A549 treated with CORT108297 at 1 μM for 4 hours (cell line): ENCODE measurements at places on chromosomes 4 and X. TPM values are rescaled to one million over a fixed set of nuclear protein-coding genes. Genes with fewer than 3 reads are reported as not detected.

The HS3ST1 gene
- total RNA-seq = 0.27 to 0.54 TPM (median 0.39 TPM) in 5 replicates

The MEPE gene
- total RNA-seq = not detected in 5 replicates

The FAM149A gene
- total RNA-seq = 1.4 to 1.8 TPM (median 1.7 TPM) in 5 replicates

The SPOCK3 gene
- total RNA-seq = 0.13 to 0.25 TPM (median 0.16 TPM) in 5 replicates

The FATE1 gene
- not detected in 5 replicates for total RNA-seq

The PCDH11X gene
- total RNA-seq = 0.02 TPM in 1 of 5 replicates, not detected in the others

The ARAF gene
- total RNA-seq = 45.2 to 58.2 TPM (median 55.5 TPM) in 5 replicates

The CT45A5 gene
- total RNA-seq = 0.08 to 0.42 TPM in 2 of 5 replicates, not detected in the others

The CFAP47 gene
- total RNA-seq = not detected in 5 replicates

The MAGEA2 gene
- total RNA-seq = 0.08 to 0.13 TPM (median 0.11 TPM) in 4 of 5 replicates, not detected in the other

The SLITRK4 gene
- total RNA-seq = 0.02 TPM in 1 of 5 replicates, not detected in the others

The MAML3 gene
- 10.1 to 14.1 TPM (median 12.5 TPM) in 5 replicates for total RNA-seq

The FDCSP gene
- total RNA-seq = not detected in 5 replicates

The SPANXC gene
- total RNA-seq = 0.44 to 1.4 TPM (median 0.92 TPM) in 5 replicates

The NONO gene
- 341 to 406 TPM (median 374 TPM) in 5 replicates for total RNA-seq

The FAM114A1 gene
- 21.9 to 46.3 TPM (median 33.2 TPM) in 5 replicates for total RNA-seq

The CPEB2 gene
- total RNA-seq = 9.3 to 11.7 TPM (median 9.7 TPM) in 5 replicates

The PRRG1 gene
- 5.1 to 7.6 TPM (median 6.4 TPM) in 5 replicates for total RNA-seq

The HTATSF1 gene
- total RNA-seq = 45.5 to 73.7 TPM (median 56.2 TPM) in 5 replicates

The MAGEC2 gene
- not detected in 5 replicates for total RNA-seq

The PAGE5 gene
- total RNA-seq = not detected in 5 replicates

The LRCH2 gene
- 0.02 to 0.03 TPM (median 0.02 TPM) in 3 of 5 replicates, not detected in the others for total RNA-seq

The FRAS1 gene
- total RNA-seq = 1.8 to 3.0 TPM (median 2.8 TPM) in 5 replicates

The PFKFB1 gene
- total RNA-seq = 0.06 to 0.14 TPM (median 0.10 TPM) in 5 replicates

The CT45A2 gene
- 0.09 TPM in 1 of 5 replicates, not detected in the others for total RNA-seq

The FOXR2 gene
- total RNA-seq = not detected in 5 replicates

The APBB2 gene
- total RNA-seq = 6.5 to 10.1 TPM (median 9.2 TPM) in 5 replicates

The P2RY4 gene
- not detected in 5 replicates for total RNA-seq

The FAM156B gene
- total RNA-seq = 6.5 to 17.2 TPM (median 8.5 TPM) in 5 replicates

The MAGEB10 gene
- total RNA-seq = not detected in 5 replicates

The INPP4B gene
- 3.9 to 6.4 TPM (median 6.3 TPM) in 5 replicates for total RNA-seq

The GAGE12F gene
- total RNA-seq = not detected in 5 replicates

The TKTL1 gene
- 0.03 TPM in 1 of 5 replicates, not detected in the others for total RNA-seq

The RRH gene
- 0.06 to 0.22 TPM in 2 of 5 replicates, not detected in the others for total RNA-seq

The CCSER1 gene
- total RNA-seq = not detected in 5 replicates

The MAGEA8 gene
- total RNA-seq = not detected in 5 replicates

The TBC1D25 gene
- total RNA-seq = 9.5 to 12.7 TPM (median 11.8 TPM) in 5 replicates

The WNK3 gene
- 0.01 TPM in 2 of 5 replicates, not detected in the others for total RNA-seq

The PDE6B gene
- 0.04 TPM in 1 of 5 replicates, not detected in the others for total RNA-seq

The STIM2 gene
- total RNA-seq = 13.1 to 15.5 TPM (median 13.5 TPM) in 5 replicates

The GLRA3 gene
- total RNA-seq = not detected in 5 replicates

The JAKMIP1 gene
- total RNA-seq = 0.13 TPM in 1 of 5 replicates, not detected in the others

The SSX2 gene
- total RNA-seq = not detected in 5 replicates

The CA5B gene
- 2.0 to 2.7 TPM (median 2.4 TPM) in 5 replicates for total RNA-seq

The GYG2 gene
- 3.0 to 5.0 TPM (median 4.5 TPM) in 5 replicates for total RNA-seq

The BEX1 gene
- not detected in 5 replicates for total RNA-seq

The NDNF gene
- not detected in 5 replicates for total RNA-seq

The CXCR3 gene
- total RNA-seq = 0.05 to 0.16 TPM in 2 of 5 replicates, not detected in the others

The CXCL1 gene
- 9.1 to 35.8 TPM (median 16.9 TPM) in 5 replicates for total RNA-seq

The MYOZ2 gene
- 0.02 TPM in 1 of 5 replicates, not detected in the others for total RNA-seq

The UNC5C gene
- 0.01 to 0.02 TPM (median 0.01 TPM) in 4 of 5 replicates, not detected in the other for total RNA-seq

The NSD2 gene
- 36.5 to 47.3 TPM (median 43.9 TPM) in 5 replicates for total RNA-seq
